ENCODE measurements at places on chromosomes 4 and X. TPM values are rescaled to one million over a fixed set of nuclear protein-coding genes. Genes with fewer than 3 reads are reported as not detected.

GRCh38 chr4:148205476-148205875 is 236.7 kb downstream of the NR3C2 start:
- no peak for DNase-seq

DNA sequence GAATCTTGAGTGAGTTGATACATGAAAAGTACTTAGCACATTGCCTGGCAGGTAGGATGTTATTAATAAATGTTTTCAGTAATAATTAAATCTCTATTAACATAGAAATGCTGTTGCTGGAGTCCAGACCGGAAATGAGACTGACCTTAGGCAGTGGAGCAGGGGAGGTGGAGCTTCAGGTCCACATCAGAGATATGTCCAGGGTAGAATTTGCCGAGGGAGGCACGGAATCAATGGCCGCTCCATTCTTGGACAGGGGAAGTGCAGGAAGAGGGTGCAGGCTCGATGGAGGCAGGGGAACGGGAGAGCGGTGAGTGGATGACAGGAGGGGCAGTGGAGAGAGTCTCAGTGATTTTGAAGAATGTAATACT is 107.3 kb downstream of the GATB start:
- DNase-seq, result no peak

DNA sequence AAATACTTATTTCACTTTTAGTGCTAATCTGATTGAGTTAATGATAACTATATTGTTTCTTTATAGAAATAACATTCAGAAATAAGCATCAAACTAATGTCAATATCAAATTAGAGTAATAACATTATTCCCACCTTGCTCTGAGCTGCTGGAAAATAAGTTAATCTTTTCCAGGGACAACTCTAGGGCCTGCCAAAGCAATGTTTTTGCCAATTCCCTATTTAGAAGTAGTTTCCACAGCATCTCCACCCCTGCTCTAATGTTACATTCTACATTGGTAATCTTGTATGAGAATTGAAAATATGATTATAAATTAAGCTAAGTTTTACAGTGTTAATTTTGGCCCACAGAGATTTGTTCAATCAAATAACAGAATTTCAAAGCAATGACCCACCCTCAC is 68.3 kb downstream of the REELD1 start:
- DNase-seq, result no peak

GRCh38 chr4:4427121-4427870 is 40.4 kb downstream of the NSG1 start:
- no peak for DNase-seq

GRCh38 chr4:88003261-88003660 is 4.2 kb upstream of the PKD2 start:
- no peak for DNase-seq

GRCh38 chr4:113594231-113594556 is 167.3 kb downstream of the CAMK2D start:
- DNase-seq, result no peak

DNA sequence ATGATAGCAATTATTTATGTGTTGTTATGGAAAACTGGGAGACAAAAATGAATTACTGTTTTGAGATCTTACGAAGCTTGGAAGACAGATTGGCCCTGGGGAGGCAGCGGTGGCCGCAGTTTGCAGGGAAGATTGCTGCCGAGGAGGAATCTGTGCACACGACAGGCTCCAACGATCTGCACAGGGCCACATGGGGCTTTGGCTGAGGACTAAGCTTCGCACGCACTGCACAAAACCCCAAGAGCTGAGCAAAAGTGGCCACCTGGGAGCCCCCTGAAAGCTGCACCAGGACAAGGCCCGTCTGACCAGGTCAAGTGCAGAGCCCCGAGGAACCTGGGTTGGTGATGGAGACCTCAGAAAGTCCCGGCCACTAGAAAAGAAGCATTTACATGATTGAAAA is 5.2 kb upstream of the PDE6B start:
- peak; percentile 35 for DNase-seq

- no peak for DNase-seq
Observed at GRCh38 chrX:11768039-11768438, 10.0 kb downstream of the MSL3 start.

- no peak for DNase-seq
Observed at GRCh38 chrX:34656467-34656841, 631 bp downstream of the TMEM47 start.

NAT8L gene
- total RNA-seq, result under 0.01 TPM

CT83 gene
- not detected for total RNA-seq

All from osteoblast (primary cell).